ENCODE measurements at places on chromosomes 1 and 21.

- DNase-seq, result no peak
These were observed 82.8 kb upstream of the CD34 start for GRCh38 chr1:207993477-207994445.

DNA sequence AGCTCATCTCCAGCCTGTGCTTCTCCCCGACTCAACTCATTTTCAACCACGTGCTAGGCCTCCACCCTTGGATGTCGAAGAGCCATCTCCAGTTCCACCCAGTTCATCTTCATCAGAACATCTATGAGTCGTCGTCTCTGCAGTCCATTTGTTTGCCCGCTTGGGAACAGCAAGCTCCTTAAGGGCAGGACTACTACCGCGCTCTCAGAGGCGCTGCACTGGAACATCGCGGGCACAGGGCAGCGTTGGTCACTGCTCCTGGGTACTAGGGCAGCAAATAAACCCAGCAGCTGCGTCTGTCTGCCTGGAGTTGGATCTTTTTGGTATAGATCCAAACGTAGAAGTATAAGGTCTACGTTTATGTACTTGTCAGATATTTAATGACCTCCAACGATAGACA, 478 bp upstream of the PRDM2 start:
- no peak for DNase-seq

GRCh38 chr1:91819038-91819788, 66.7 kb downstream of the TGFBR3 start:
- no peak for DNase-seq

GRCh38 chr1:156804572-156805243, 11.9 kb downstream of the SH2D2A start:
- no peak for DNase-seq

All from fibroblast of the conjunctiva (primary cell).